ENCODE measurements at places on chromosomes 4 and X. TPM values are rescaled to one million over a fixed set of nuclear protein-coding genes. Genes with fewer than 3 reads are reported as not detected.

DNA sequence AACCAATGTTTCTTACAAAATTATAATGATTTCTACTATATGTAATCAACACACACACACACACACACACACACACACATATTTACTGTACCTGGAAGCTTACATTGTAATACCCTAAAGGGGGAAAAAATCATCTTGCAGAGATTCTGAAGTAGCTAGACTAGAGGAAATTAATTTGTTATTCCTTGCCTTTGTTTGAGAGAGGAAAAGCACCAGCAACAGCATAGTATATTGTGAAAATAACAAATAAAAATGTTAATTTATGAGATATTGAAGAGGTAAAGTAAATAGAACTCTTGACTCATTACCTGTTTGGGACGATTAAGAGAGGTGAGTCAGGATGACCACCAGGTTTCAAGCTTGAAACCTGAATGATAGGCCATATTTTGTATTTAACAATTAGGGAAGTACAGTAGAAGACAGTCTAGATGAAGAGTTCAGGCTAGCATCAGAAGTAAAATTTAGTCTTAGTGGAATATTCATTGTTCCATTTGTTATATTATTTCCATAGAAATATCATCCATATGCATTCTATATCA lies 873.4 kb upstream of the PCDH10 start:
- no peaks in the 10 kb centered on the region for H3K27me3 ChIP-seq
- no peak overlapping the region for H3K27ac ChIP-seq
- H3K4me1 ChIP-seq: no peaks in the 10 kb centered on the region
- H3K36me3 ChIP-seq: no peaks in the 10 kb centered on the region
- DNase-seq: no peak
- no peak overlapping the region for H3K4me3 ChIP-seq

DNA sequence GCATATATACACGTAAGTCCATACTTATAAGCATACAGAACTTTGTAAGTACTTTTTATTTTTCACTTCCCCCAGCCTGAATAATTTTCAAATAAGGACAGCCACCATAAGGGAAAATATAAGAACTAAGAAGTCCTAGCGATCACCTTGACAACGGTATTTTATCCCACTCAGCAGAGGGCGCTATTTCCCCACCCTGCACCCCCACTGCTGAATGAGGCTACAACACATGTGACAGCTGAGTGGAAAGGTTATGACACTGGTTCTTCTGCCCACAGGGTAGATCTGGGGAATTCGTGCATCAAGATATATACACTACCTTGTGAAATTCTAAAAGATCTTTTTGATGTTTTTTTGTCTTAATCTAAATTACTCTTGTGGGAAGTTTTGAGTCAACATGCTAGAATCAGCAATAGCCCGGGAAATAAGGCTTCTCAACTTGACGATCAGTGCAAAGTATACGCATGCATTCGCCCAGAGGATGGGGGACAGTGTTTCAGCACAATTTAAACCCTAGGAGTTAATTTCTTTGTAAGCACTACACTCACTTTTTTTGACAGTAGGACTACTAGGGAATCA lies 151.5 kb downstream of the CORIN start:
- DNase-seq: peak; percentile 55
- H3K4me3 ChIP-seq: no peak overlapping the region
- H3K27ac ChIP-seq: no peak overlapping the region
- H3K36me3 ChIP-seq: no peaks in the 10 kb centered on the region
- H3K4me1 ChIP-seq: no peaks in the 10 kb centered on the region

- H3K36me3 ChIP-seq: no peaks in the 10 kb centered on the region
- no peaks in the 10 kb centered on the region for H3K4me1 ChIP-seq
- no peak for DNase-seq
- no peak overlapping the region for H3K4me3 ChIP-seq
Measured at GRCh38 chrX:116009346-116009745, 161.2 kb upstream of the AGTR2 start.

Gene PNCK
- total RNA-seq: 1.3 TPM

DNA sequence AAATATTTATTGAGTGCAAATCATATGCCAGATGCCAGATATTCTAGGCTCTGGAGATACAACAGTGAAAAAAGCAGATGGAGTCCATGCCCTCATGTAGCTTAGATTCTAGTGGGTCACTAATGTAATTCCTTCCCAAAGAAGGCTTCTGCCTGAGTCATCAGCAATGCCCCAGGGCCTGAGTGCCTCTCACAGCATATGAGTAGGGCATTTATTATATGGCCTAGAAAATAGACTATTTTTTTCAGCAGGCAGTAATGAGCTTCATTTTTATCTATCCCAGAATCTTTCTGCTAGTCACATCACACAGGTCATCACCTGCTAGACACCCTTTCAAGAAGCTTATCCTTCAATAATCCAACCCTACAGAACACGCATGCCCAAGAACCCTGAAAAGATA lies 22.3 kb downstream of the TMEM31 start:
- no peaks in the 10 kb centered on the region for H3K36me3 ChIP-seq
- no peaks in the 10 kb centered on the region for H3K4me1 ChIP-seq
- H3K27ac ChIP-seq: no peak overlapping the region
- DNase-seq: no peak

DNA sequence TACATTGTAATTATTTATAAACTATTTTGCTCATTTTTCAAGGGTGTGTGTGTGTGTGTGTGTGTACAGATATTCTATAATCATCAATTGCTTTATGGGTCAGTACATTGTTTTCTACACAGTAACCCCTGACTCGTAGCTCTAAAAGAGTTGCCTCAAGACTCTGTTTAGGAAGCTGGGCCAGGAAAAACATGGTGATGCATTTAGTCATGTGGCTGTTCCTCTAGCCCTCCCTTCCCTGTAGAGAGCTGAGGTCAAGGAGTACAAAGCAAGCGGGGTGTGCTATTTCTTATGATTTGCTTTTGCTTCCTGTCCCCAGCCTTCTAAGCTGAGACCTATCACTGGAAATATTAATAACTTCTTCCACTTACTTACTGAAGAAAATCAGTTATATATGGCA lies 34.8 kb upstream of the SPANXD start:
- no peak overlapping the region for H3K4me3 ChIP-seq
- no peaks in the 10 kb centered on the region for H3K4me1 ChIP-seq
- DNase-seq: no peak
- no peaks in the 10 kb centered on the region for H3K27me3 ChIP-seq

Gene MAGEC2
- not detected for total RNA-seq

Gene PCDH7
- 14.4 TPM for total RNA-seq

DNA sequence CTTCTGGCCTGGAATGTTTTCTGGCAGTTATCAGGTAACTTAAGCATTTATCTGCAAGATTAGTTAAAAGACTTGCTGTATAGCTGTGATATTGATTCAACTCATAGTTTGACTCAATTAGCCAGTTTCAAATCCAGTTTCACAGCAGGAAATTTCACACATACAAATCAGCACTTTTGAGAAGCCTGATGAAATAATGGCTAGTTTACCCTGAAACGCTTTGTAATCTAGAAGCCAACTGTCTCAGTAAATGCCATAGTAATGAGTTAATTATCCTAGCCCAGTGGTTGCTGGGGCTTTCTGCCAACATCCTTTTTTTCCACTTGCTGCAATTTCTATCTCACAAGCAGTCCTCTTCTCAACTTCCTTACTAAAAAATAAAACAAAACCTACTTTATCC lies 53.1 kb downstream of the ARHGEF38 start:
- H3K4me3 ChIP-seq: no peak overlapping the region
- H3K36me3 ChIP-seq: no peaks in the 10 kb centered on the region
- no peak for DNase-seq
- H3K27me3 ChIP-seq: no peaks in the 10 kb centered on the region

- DNase-seq: no peak
- H3K36me3 ChIP-seq: no peaks in the 10 kb centered on the region
- H3K27me3 ChIP-seq: no peaks in the 10 kb centered on the region
- no peaks in the 10 kb centered on the region for H3K4me1 ChIP-seq
Measured at GRCh38 chr4:140851804-140852203, 95.6 kb upstream of the TBC1D9 start.

Gene IDH3G
- total RNA-seq: 75.4 TPM

Gene NEIL3
- total RNA-seq: 0.32 TPM

Gene TBX22
- total RNA-seq: not detected

Gene HTR2C
- not detected for total RNA-seq

- H3K27me3 ChIP-seq: peaks cover 18% of the 10 kb centered on the region
- no peak overlapping the region for H3K4me3 ChIP-seq
- no peak for DNase-seq
Measured at GRCh38 chr4:8665406-8666360, 73.1 kb downstream of the CPZ start.

GRCh38 chr4:101237773-101238172 lies 109.6 kb downstream of the PPP3CA start:
- H3K27me3 ChIP-seq: no peaks in the 10 kb centered on the region
- H3K36me3 ChIP-seq: no peaks in the 10 kb centered on the region
- no peak overlapping the region for H3K4me3 ChIP-seq
- no peak overlapping the region for H3K27ac ChIP-seq
- DNase-seq: no peak

- H3K27ac ChIP-seq: no peak overlapping the region
- no peaks in the 10 kb centered on the region for H3K4me1 ChIP-seq
- H3K27me3 ChIP-seq: no peaks in the 10 kb centered on the region
- no peak overlapping the region for H3K4me3 ChIP-seq
Measured at GRCh38 chrX:15761564-15762191, 23.6 kb downstream of the CA5B start.

- no peak for DNase-seq
- H3K27me3 ChIP-seq: no peaks in the 10 kb centered on the region
- no peaks in the 10 kb centered on the region for H3K4me1 ChIP-seq
- no peak overlapping the region for H3K27ac ChIP-seq
- no peak overlapping the region for H3K4me3 ChIP-seq
Measured at GRCh38 chr4:184201179-184201578, 16.5 kb downstream of the ENPP6 start.

Gene HSFX2
- 0.98 TPM for total RNA-seq
